ENCODE measurements at places on chromosomes 2 and 18. TPM values are rescaled to one million over a fixed set of nuclear protein-coding genes. Genes with fewer than 3 reads are reported as not detected.

MLPH gene
- total RNA-seq = 24.6 TPM

SIX2 gene
- 0.35 TPM for total RNA-seq

SERPINB12 gene
- total RNA-seq = not detected

DAPL1 gene
- not detected for total RNA-seq

CELF4 gene
- total RNA-seq = not detected

ZNG1B gene
- 45.8 TPM for total RNA-seq

ARMC9 gene
- 27.1 TPM for total RNA-seq

CNTNAP5 gene
- 0.20 TPM for total RNA-seq

STON1 gene
- total RNA-seq = 6.8 TPM

ITGB6 gene
- 383 TPM for total RNA-seq

TEX44 gene
- not detected for total RNA-seq

PAX3 gene
- not detected for total RNA-seq

CCDC74A gene
- total RNA-seq = 9.1 TPM

TNFAIP6 gene
- 9.4 TPM for total RNA-seq

PDCL3 gene
- total RNA-seq = 20.6 TPM

RFX8 gene
- total RNA-seq = not detected

RBKS gene
- 10.0 TPM for total RNA-seq

CXCR2 gene
- total RNA-seq = not detected

IL1RL1 gene
- 4.3 TPM for total RNA-seq

RAPGEF4 gene
- total RNA-seq = 1.2 TPM

VIL1 gene
- total RNA-seq = 0.05 TPM

COBLL1 gene
- total RNA-seq = 11.6 TPM

FEV gene
- not detected for total RNA-seq

CKAP2L gene
- 0.40 TPM for total RNA-seq

NT5C1B gene
- not detected for total RNA-seq

GAREM2 gene
- 0.69 TPM for total RNA-seq

IGFBP5 gene
- 8.9 TPM for total RNA-seq

SNRPD1 gene
- 15.0 TPM for total RNA-seq

RBM45 gene
- 22.1 TPM for total RNA-seq

GRB14 gene
- total RNA-seq = 22.1 TPM

FHOD3 gene
- total RNA-seq = 117 TPM

ZNF385B gene
- total RNA-seq = 1.1 TPM

SDC1 gene
- 132 TPM for total RNA-seq

UPP2 gene
- total RNA-seq = not detected

LONRF2 gene
- total RNA-seq = 0.17 TPM

All from renal cortical epithelial cell (primary cell).